Glomerular endothelial cell (primary cell): ENCODE measurements at places on chromosomes 5 and 9. TPM values are rescaled to one million over a fixed set of nuclear protein-coding genes. Genes with fewer than 3 reads are reported as not detected.

DNA sequence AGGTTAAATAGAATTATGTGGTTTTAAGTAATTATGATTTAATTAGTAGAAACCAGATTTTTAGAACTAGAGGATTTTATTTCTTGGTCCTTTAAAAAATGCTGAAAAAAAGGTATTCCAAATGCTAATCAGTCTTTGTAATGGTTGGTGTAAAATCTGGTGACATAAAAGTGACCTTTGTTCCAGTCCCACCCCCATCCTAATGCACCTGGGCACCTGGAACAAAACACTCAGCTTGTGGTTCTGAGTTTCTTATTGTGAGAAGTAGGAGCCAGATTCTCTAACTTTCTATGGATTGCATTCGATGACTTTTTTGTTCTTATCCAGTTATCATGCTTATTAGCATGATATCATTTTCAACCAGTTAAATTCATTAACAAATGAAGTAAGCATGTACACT lies 115.1 kb upstream of the CTNND2 start:
- no peak for DNase-seq

DNA sequence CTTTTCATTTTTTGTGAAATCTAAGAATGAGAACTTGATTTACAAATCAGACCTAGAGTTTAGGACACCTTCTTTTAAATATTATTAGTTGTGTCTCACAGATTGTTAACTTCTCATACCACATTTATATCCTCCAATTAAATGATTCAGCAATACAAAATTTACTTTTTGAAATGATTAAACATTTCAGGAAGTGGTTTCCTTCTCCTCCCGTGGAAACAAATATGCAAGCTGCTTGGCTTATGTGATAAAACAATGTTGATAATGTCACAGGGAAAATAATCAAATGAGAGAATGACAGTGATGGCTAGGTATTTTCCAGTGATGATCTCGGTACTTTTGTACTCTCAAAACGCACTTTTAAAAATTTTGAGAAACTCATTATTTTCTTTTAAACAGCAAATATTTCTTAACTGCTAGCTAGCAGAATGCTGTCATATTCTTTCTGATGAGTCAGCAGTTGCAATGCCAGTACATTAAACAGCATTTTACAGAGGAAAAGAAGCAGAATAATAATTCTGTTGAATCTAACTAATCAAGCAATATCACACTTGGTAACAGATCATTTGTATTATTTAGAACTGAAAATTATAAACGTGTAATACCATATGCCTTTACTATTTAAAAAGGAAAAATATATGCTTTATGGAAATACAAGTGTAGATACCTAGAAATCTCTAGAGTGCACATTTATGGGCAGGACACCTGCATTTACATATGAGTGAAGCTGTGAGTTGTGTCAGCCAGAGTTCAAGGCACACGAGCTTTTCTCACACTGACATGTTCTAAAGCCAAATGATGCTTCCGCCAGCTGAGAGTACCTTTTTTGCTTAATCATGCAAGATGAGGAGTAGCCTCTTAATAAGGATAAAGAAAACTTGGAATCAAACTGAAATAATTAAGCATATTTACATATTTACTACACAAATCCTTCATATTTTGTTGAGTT lies 53.6 kb upstream of the CDH18 start:
- no peak for DNase-seq

- DNase-seq = no peak
Observed at GRCh38 chr5:135135530-135136226, 101.7 kb upstream of the PITX1 start.

DNA sequence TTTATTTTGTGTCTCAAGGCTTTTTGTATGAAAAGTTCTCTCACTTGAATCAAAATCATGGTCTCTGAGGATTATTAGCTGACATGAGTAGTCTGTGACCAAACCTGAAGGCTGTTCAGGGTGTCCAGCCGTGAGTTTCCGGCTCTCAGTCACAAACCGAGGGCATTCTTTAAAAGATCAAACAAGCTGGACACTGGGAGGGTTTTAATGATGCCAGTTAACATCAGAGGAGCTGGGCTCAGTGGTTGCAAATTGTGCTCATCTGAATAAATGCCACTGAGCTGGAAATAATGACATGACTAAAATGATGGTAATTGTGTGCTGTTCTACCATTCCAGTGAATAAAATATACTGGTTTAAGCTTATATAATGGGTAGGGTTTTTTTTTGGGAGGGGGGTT lies 153.1 kb downstream of the FOCAD start:
- no peak for DNase-seq

DNA sequence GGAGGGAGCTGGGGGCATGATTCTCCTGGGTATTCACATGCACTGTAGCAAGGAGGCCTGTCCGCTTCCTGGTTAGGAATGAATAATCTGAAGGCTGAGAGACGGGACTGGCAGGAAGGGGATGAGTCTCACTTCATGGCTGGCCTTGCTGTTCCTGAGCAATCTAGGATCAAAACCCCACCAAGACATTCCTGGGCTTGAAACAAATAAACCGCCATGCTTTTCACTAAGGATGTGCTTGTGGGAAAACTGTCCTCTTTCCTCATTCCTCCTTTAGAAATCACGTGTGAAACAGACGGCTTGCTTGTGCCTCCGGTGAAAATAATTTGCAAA lies 132.8 kb downstream of the MACROH2A1 start:
- no peak for DNase-seq

GRCh38 chr5:156137071-156137869 lies 189.7 kb upstream of the SGCD start:
- DNase-seq = no peak

DNA sequence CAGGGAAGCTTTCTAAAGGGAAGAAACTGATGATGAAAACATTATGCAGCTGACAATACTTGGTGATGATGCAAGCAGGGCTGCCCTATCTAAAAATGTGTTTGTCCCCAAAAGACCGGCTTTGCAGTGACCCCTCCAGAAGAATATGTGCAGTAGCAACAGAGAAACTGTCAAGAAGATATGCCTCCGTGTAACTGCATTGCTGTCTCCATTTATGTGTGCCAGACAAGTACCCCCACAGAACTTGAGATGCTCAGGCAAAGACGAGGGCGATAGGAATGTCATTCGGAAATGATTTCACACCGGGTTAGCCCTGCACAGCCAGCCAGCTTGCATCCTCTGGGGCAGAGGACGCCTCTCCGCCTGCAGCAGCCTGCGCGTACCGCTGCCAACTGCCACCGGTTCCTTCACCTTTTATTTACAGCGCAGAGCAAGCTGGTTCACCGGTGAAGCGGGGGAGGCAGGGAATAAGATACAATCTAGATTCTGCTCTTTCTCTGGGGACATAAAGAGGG lies 2.0 kb downstream of the GABBR2 start:
- DNase-seq = no peak

- no peak for DNase-seq
Observed at GRCh38 chr5:156835905-156836304, 14.2 kb upstream of the PPP1R2B start.

DNA sequence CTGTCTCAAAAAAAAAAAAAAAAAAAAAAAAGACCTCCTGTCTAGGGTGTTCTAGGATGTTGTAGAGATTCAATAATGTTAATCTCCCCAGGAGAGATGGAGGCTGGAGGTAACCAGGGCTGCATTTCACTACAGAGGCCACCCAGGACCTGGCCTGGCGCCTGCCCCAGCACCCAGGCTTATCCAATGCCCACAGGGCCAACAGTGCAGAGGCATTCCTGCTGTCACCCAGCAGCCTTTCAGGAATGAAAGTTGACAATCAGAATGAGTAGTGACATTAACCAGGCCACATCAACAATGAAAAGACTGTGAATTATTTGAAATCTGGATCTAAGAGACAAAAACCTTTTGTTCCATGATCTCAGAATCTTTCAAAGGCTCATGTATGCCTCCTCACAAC lies 36.2 kb upstream of the GABRP start:
- DNase-seq = no peak

DNA sequence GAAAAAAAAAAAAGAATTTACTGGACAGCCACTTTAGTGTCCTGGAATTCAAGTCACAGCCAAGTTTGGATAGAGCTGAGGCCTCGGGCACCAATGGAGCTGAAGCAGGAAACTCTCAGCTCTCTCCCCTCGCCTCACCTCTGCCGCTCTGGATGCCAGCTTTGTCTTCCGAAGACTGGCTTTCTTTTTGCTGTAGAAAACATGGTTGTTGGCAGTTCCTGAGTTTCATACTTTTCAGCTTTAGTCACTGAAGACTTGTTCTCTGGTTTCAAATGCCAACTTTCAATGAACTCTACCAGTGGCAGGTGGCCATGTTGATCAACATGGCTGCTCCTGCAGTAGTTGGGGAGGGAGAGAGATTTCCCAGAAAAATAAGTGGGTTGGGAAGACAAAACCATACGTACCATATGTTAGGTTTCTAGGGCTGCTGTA lies 142.2 kb downstream of the SNX18 start:
- no peak for DNase-seq

DNA sequence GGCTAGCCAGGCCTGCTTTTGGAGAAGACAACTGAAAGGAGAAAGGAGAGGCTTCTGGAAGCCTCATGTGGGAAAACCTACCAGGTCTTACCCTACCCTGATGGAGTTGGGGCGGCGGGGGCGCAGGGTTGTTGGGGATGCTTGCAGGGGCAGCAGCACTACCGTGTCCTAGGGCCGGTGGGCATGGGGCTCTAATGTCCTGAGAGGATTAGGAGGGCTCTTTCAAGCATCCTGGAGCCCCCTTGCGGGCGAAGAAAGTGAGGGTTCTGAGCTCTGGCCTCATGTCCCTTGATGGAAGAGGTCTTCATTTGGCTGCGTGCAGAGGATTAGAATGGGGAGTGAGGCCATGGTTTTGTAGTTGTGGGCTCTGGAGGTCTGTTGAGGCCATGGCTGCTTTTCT lies 86.9 kb upstream of the PITX1 start:
- no peak for DNase-seq

- no peak for DNase-seq
Observed at GRCh38 chr9:34413231-34413852, 36.6 kb upstream of the MYORG start.

DNA sequence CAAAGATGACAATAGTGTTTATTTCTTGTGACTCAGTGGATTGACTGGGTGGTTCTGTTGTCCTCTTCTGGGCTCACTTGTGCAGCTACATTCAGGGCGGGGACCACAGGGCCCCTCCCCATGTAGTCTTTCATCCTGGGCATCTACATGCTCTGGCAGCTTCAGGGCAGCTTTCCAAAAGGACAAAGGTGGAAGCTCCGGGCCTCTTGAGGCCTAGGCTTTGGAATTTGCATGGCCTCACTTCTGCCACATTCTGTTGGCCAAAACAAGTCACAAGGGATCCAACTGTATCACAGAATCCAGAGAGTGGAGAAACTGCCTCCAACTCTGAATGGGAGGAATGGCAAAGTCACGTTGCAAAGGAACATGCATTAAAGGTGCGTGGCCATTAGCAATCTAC lies 64.3 kb downstream of the ARHGAP26 start:
- DNase-seq = no peak

DNA sequence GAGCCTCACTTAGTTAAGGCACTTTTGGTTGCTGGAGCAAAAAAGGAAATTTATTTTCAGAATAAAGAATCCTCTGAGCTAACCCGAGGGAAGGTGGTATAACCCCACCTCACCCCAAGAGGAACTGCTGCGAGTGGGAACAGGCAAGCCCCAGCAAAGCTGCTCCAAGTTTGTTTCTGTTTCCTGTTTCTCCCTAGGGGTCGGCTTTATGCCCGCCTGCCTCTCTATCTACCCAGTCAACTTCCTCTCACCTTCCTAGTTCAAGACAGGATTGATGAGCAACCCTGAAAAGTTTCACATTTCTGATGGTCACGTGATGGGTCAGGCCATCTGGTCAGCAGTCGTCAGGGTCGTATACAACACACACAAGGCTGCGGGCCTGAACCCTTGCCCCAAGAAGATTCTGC lies 31.1 kb downstream of the TRIO start:
- DNase-seq = no peak

DNA sequence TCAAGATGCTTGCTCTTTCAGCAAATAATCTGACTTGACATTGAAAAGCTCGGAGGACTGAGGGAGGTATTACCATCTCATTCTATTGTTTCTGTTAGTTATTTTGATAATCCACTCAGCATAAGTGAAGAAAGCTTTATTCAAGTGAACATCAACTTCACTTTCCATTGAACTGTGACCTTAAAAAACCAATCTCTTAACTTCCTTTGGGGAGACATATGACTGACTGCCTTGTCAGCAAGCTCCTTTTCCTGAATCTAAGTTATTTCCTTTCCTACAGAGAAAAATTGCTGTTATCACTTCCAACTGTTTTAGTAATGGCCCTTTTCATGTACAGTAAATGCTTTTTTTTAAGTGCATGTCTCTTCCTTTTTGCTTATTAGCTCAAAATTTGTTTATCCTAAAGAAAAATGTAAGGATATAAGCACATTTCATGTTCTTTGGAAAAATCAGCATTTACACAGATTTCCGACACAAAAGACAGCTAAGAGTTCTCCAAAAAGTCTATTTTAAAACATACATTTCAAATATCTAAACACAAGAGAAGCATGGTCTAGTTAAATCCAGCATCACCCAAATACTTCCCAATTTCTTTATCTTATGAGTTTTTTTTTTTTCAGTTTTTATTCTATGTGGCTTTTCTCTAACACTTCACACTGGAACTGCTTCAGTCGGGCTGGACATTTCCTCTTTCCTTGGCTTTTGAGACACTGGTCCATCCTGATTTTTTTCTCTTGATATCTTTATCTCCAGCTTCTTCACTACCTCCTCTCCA lies 117.9 kb upstream of the DAB2 start:
- no peak for DNase-seq

DNA sequence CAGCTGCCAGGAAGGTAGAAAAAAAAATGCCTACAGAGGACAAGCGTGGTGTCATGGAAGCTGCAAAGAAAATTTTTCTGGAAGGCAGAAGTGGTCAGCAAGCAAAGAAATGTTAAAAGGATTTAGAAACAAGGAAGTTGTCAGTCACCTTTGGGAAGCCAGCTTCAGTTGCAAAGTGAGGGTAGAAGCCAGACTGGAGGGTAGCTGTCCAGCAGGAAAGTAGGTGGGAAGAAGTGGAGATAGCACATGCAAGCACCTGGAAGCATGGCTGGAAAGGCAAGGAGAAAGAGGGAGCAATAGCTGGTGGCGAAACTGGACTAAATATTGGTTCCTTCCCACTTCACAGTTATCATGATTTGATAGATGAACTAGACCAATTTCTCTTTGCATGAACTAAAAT lies 54.3 kb downstream of the ADRB2 start:
- no peak for DNase-seq

- DNase-seq = no peak
Observed at GRCh38 chr9:101705135-101705661, 33.2 kb downstream of the GRIN3A start.

GRCh38 chr5:74596927-74597326 lies 43.6 kb downstream of the ENC1 start:
- DNase-seq = no peak

FAM153A gene
- total RNA-seq = not detected in 2 replicates

PCDHGB4 gene
- total RNA-seq = 11.1 and 19.5 TPM in 2 replicates

PRLR gene
- total RNA-seq = not detected in 2 replicates

LCN9 gene
- total RNA-seq = not detected in 2 replicates

FOXD4L3 gene
- total RNA-seq = not detected in 2 replicates

JAK2 gene
- total RNA-seq = 7.7 and 8.7 TPM in 2 replicates

IL9 gene
- total RNA-seq = not detected in 2 replicates

TUSC1 gene
- total RNA-seq = 9.2 and 19.4 TPM in 2 replicates
